ENCODE measurements at places on chromosomes 2 and 18. TPM values are rescaled to one million over a fixed set of nuclear protein-coding genes. Genes with fewer than 3 reads are reported as not detected.

EML6 gene
- total RNA-seq: 0.35 TPM

ONECUT2 gene
- not detected for total RNA-seq

SLC8A1 gene
- 17.9 TPM for total RNA-seq

CCBE1 gene
- total RNA-seq: 45.6 TPM

UGT1A6 gene
- not detected for total RNA-seq

HAAO gene
- not detected for total RNA-seq

GKN1 gene
- not detected for total RNA-seq

SPEG gene
- total RNA-seq: 17.4 TPM

CASP10 gene
- total RNA-seq: 2.9 TPM

UPP2 gene
- not detected for total RNA-seq

PRSS56 gene
- not detected for total RNA-seq

LGALSL gene
- total RNA-seq: 0.29 TPM

SLC9A4 gene
- not detected for total RNA-seq

PKP4 gene
- total RNA-seq: 24.5 TPM

PLEKHM3 gene
- total RNA-seq: 4.6 TPM

HOXD13 gene
- total RNA-seq: 0.53 TPM

KLHL14 gene
- not detected for total RNA-seq

KCNS3 gene
- total RNA-seq: 0.18 TPM

FAHD2B gene
- 11.2 TPM for total RNA-seq

MATN3 gene
- total RNA-seq: 3.5 TPM

TRAPPC12 gene
- 76.1 TPM for total RNA-seq

LAMA3 gene
- total RNA-seq: 2.0 TPM

KCNIP3 gene
- total RNA-seq: 4.6 TPM

FOXD4L1 gene
- total RNA-seq: not detected

DCDC2C gene
- not detected for total RNA-seq

IKZF2 gene
- 16.8 TPM for total RNA-seq

GKN2 gene
- not detected for total RNA-seq

CAVIN2 gene
- 13.0 TPM for total RNA-seq

CEP76 gene
- total RNA-seq: 10.1 TPM

NFE2L2 gene
- 48.0 TPM for total RNA-seq

DIPK1C gene
- total RNA-seq: not detected

KIAA2012 gene
- total RNA-seq: not detected

TWIST2 gene
- 78.7 TPM for total RNA-seq

SERPINB10 gene
- total RNA-seq: 0.35 TPM

SGPP2 gene
- total RNA-seq: not detected

CD8A gene
- not detected for total RNA-seq

PCARE gene
- not detected for total RNA-seq

CCNT2 gene
- total RNA-seq: 10.4 TPM

LRRC30 gene
- total RNA-seq: not detected

KCNK3 gene
- total RNA-seq: not detected

ALLC gene
- not detected for total RNA-seq

RAB27B gene
- total RNA-seq: 34.6 TPM

GIGYF2 gene
- 36.6 TPM for total RNA-seq

Data from myometrial cell (primary cell).